ENCODE measurements at places on chromosomes 1 and 21. TPM values are rescaled to one million over a fixed set of nuclear protein-coding genes. Genes with fewer than 3 reads are reported as not detected.
A peak's percentile ranks its signal among the peaks of the same experiment; 100 is the strongest.

- peak; percentile 77 for DNase-seq
Measured at GRCh38 chr1:35915693-35916092, 15.2 kb upstream of the AGO3 start.

GRCh38 chr1:240274569-240274968 is 182.9 kb downstream of the FMN2 start:
- no peak for DNase-seq

DNA sequence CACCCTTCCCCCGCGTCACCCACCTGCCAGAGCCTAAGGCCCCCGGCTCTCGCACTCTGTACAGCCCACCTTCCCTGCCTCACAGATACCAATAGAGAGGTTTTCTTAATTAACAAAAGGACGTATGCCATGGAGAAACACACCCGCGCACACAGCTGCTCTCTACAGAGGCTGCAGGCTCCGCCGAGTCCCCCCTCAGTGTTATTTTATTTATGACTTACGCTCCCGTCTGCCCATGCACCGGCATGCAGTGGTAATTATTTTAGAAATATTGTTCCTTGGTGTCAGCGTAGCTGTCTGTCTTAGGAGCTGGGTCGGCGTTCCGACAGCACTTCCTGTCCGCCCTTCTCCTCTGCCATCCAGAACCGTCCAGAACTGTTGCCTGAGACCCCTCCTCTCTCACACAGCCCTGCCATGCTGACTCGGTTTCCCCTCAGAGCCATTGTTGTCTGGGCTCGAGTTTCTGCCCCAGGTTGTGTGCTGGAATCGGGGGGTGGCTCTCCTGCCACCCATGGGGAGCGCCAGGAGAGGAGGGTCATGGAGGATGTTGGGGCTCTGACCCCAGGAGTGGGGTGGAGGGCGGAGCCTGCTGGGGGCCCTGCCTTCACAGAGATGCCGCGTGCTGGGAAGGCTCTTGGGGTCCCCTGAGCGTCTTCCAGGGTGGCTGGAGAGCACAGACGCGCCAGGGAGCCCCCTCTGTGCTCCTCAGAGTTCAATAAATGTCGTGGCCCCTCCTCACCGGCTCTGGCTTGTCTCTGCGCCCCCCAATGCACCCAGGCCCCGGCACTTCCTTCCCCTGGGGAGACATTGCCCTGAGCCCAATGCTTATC is 39.6 kb upstream of the COL6A1 start:
- no peak for DNase-seq

DNA sequence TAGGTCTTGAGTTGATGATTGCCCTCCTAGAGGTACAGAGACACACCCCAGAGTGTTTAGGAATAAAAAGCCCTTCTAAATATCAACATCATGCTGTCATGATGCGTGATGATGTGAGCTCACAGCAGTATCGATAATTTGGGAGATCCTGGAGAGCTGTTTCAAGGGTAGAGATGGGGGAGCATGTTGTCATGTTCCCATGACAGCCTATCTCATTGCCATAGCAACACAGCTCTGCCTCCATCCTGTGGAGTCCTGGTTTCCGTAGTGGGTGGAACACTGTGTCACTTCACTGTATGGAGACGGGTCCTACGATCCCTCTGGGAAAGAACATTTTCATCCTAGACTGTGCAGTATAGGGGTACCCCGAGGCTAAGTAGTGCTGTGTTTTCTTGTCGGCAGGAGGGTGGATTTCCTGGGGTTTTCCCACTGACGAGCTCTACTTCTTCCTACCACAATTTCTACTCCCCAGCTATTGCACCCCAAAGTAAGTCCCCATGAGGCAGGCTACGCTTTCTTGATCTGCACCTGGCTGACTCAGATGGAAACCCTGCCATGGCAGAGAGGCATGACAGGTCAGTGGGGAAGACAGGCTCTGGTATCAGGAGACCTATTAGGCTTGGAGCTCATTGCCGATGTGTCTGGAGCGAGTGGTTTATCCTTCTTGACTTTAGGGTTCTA is 7.2 kb downstream of the KISS1 start:
- no peak for DNase-seq

DNA sequence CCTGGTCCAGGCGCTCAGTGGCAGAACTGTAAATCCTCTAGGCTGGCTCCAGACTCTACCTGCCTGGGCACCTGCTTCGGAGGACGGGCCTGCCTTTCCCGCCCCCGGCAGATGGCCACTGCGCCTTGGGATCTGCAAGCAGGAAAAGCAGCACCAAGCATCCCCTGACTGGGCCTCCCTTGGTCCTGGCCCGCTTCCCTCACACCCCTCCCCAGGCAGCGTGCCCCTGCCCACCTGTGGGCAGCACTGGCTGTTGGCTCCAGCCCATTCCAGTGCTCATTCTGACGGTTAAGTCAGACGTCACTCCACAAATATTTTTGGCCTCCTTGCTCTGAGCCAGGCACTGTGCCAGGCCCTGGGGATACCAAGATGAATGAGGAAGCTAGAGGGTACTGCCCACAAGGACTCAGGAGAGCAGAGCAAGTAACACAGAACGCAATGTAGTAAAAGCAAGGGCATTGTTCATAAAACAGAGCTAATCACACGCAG is 22.0 kb upstream of the BLACAT1 start:
- peak; percentile 60 for DNase-seq

DNA sequence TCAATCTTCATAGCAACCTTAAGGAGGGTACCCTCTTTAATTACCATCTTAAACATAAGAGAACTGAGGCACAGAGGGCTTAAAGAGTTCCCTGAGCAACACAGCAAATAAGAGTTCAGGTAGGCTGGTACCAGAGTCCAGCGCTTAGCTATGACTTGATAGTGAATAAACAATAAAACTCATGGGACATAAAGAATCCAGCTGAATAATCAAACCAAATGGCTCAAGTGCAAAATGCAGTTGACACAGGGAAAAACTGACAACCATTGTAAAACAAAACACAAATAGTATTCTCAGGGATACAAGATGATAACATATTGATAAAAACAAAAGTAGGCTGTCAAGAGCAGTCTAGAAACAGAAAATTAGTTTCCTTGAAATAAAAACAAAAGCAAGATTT is 176.9 kb upstream of the HMGB4 start:
- no peak for DNase-seq

- no peak for DNase-seq
Measured at GRCh38 chr1:54816130-54816529, 15.0 kb upstream of the TTC22 start.

DNA sequence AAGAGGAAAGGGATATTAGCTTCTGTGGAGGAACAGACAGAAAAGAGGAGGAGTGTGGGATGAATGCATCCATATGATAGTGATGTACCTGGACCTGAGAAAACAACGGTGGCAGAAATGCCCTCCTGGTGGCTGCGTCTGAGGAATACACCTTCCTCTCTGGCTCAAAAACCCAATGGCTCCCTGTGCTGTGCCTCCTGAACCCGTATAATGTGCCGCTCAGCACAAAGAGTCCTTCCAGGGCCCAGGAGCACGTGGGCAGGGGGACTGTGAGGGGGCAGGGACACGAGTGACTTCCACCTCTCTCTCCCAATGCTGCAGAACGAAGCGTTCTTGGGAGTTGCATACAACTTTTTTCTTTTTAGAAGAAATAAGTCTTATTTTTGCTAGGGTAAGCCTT is 31.2 kb downstream of the IRF2BP2 start:
- DNase-seq = no peak

GRCh38 chr1:100657876-100658715 is 61.4 kb upstream of the VCAM1 start:
- no peak for DNase-seq

DNA sequence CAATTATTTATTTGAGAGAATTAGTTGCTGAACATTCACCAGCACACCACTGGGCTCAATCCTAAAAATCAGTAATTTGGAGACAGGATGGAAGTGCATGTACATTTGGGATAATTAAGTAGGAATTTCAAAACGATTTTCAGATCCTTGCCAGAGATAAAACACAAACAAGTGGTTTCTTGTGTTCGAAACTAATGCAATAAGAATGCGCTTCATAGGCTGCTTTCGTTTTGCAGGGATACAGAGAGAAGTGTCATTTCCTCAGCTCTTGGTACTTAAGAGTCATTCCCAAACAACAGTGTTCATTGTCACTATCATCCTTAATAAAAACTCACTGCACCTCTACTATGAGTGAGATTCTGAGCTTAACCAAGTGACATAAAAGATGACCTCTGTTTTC is 20.6 kb upstream of the USP24 start:
- DNase-seq = no peak

TAL1 gene
- polyA plus RNA-seq = 8.8 TPM

KRTCAP2 gene
- 218 TPM for polyA plus RNA-seq

RWDD3 gene
- 8.2 TPM for polyA plus RNA-seq

ZFP69B gene
- polyA plus RNA-seq = 0.87 TPM

LENEP gene
- not detected for polyA plus RNA-seq

MEX3A gene
- polyA plus RNA-seq = 1.00 TPM

All from lung (tissue), 17 donors.